Activated T-cell treated with anti-CD3 and anti-CD28 coated beads, Interleukin-2, amount 50 U/mL, for 24 hours (primary cell): ENCODE measurements at places on chromosomes 2 and 18.

DNA sequence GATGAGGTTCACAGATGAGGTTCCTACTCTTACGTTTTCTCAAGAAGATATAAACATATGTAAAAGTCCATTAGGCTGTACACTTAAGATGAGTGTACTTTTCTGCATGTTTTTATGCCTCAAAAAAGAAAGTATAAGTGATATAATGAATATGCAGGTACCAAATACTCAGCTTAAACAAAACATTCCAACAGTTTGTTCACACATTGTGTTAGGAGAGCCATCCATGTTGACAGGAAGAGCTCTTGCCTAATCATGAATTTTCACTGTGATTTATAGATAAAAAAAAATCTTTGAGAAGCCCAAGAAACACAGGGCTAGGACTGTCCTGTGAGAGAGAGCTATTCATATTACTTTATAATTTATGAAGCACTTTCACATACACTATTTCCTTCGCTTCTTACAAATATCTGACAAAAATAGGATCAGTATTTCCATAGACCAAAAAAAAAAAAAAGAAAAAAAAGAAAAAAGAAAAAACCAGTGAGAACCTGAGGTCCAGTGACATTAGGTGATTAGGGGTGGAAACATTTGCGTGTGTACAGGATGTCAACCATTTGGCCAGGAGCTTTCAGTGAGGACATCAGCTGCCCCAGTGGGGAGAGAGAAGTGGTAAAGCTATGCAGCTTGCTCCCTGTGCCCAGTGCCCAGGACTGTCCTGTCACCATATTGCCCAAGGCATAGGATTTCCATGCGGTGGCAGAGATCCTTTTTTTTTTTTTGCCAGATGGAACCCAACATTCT lies 38.7 kb downstream of the BUB1 start:
- no peak for DNase-seq

GRCh38 chr18:24543086-24543794 lies 82.8 kb downstream of the HRH4 start:
- DNase-seq, result no peak

DNA sequence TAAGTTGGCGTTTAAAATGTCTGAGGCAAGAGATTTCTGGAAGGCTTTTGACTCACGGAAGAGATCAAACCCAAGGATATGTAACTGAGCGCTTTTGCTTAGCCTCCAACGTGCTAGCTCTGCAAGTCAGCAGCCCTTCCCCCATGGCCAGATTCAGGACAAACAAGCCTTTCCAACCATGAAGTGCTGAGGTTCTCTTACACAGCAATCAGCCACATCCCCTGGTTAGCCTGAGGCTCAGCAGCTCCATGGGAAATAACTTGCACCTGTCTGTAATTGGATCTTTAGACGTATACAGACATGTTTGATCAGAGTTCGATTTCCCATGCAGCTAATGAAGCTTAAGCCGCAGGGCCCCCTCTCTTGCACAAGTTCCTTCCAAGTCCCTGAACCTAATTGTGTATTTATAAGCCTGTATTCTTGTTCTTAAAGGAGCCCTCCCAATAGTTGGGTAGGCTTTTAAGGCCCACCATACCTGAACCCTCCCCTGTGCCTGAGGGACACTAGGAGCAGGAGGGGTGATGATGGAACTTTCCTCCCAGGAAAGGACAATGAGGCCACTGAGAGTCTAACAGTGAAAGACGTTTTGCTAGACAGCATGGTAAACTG lies 2.1 kb upstream of the TMEM131 start:
- DNase-seq, result no peak

GRCh38 chr2:216245391-216245975 lies 126.8 kb downstream of the MARCHF4 start:
- DNase-seq, result no peak

DNA sequence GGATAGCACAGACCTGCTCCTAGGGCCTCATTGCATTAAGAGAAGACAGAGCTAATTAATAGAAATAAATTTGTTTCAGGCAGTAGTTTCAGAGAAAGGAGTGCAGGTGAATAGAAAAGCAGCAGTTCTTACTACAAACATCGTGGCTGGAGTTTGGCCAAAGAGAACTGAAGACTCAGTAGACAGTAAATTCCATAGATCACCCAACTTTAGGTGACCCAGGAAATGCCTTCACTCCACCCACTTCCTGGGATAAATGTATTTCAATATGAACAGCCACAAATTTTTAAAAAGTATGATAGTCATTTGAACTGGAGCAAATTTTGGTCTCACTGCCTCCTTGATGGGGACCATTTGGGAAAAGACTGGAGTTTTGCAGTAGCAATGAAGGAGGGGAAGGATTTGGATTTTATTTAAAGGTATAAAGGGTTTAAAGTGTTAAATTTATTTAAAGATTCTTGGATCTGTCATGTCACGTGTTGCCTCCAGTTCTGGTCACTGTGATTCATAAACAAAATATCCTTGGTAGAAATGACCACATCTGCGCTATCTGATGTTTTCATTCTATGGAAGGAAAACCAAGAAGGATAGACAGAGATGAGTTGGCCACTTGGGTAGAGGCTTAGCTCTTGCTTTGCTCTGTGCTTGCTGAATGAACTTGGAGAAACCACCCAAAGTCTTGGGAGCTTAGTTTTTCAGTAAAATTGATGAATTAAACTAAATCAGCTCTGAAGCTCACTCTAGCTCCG lies 390.2 kb downstream of the THSD7B start:
- no peak for DNase-seq

DNA sequence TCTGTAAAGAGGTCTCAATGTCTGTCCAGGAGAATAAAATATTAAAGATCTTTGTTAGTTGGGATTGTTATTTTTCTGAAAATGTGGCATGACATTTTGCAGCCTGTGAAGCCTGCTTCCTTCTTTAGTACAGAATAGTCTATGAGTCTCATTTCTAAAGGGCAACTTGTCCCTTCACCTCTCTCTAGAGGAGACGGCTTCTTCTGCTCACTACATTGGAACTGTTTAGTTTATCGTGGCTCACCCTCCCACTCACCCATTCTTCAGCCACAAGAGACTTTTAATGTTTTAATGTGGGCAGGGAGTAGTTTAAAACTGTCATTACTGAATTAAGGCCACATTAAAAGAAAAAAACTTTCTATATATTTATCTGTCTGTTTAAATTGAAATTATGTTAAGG lies 161.0 kb downstream of the BARD1 start:
- DNase-seq, result no peak
